ENCODE measurements at places on chromosomes 7 and 10.

- 0 out of 2 replicates have a peak, but pooled peaks cover 6% of the 10 kb centered on the region for H3K4me1 ChIP-seq
- H3K27me3 ChIP-seq, result no peaks in the 10 kb centered on the region
- H3K4me3 ChIP-seq, result no peak overlapping the region
- no peaks in the 10 kb centered on the region for H3K36me3 ChIP-seq
These were observed 133.5 kb downstream of the ST7 start for GRCh38 chr7:117086788-117087187.

DNA sequence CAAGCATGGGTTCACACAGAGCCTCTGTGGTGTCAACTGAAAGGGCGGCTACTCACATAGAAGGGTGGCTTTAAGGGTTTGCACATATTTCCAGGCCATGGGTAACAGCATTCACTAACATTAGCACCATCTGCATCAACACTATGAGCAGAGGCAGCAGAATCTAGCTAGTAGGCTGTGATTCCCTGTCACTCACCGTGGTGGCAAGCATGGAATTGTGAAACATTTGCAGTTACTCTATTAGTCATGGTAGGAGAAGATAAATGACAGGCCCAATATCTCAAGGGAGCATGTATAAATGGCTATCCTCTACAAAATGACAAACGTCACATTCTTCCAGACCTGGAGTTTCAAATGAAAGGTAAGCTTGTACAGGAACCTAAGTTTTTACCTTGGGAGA is 32.2 kb upstream of the CUBN start:
- H3K27me3 ChIP-seq, result no peaks in the 10 kb centered on the region
- no peaks in the 10 kb centered on the region for H3K4me1 ChIP-seq
- no peak for DNase-seq
- H3K4me3 ChIP-seq, result no peak overlapping the region

DNA sequence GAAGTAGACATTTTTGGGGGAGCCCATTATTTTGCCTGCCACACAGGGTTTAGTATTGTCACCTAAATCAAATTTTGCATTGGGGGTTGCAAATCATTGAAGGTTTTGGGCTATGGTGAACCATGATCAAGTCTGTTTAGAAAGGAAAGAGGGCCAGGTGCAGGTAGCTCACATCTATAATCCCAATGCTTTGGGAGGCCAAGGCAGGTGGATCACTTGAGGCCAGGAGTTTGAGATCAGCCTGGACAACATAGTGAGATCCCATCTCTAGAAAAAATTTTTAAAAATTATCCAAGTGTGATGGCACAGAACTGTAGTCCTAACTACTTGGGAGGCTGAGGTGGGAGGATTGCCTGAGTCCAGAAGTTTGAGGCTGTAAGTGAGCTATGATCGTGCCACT is 31.2 kb downstream of the KAT6B start:
- no peak overlapping the region for H3K4me3 ChIP-seq
- no peak for DNase-seq
- no peaks in the 10 kb centered on the region for H3K27me3 ChIP-seq
- H3K4me1 ChIP-seq, result 0 out of 2 replicates have a peak, but pooled peaks cover 6% of the 10 kb centered on the region
- no peaks in the 10 kb centered on the region for H3K36me3 ChIP-seq

- no peaks in the 10 kb centered on the region for H3K4me1 ChIP-seq
- DNase-seq, result no peak
These were observed 322.1 kb downstream of the DNAJB6 start for GRCh38 chr7:157658851-157659412.

DNA sequence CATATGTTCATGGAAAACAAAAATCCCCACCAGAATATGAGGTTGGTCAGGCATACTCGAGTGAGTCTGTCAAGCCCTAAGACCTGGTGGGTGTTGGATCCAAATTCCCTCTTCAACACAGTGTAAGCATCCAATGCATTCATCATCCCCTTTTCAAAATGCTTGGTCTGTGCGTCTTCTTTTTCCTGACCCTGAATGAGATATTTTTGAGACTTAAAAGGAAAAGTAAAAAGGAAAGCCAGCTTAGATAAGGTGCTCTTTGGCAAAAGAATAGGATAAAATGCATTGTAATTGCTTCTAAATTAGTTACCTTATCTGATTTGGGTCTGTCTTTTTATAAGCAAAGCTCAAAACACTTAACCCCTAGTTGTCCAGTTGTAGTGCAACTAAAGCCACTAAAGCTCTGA is 331.5 kb downstream of the PTEN start:
- no peak overlapping the region for H3K27ac ChIP-seq
- no peaks in the 10 kb centered on the region for H3K36me3 ChIP-seq
- no peak for DNase-seq

DNA sequence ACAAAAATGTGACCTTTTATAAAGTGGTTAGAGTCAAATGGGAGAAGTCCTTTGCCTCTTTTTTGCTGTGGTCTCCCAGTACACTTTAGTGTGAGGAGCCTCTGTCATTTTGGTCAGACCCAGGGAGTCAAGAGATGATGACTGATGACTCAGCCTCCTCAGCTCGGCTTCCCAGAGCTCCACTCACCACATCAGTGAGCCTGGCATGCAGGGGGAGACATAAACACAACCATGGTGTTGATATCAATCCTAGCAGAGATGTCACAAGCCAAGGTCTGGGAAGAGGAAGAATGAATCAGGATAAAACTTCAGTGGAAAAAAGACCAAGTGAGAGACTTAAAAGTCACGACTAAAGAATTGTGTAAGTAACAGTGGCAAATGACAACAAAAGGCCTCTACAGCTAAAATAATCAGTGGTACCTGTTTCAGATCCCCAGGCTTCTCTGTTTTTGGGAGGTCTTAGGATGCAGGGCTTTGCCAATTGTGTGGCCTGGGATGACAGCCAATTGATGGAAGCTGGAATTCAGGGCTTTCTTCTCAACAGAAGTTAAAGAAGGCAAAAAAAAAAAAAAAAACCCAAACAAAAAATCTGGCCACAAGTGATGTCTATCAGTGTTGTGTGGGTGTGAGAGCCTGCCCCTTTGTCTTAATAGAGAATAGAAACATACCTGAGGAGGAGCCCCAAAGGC is 50.2 kb downstream of the TFAM start:
- peak overlapping the region; percentile 92 for H3K27ac ChIP-seq
- no peaks in the 10 kb centered on the region for H3K36me3 ChIP-seq
- peak; percentile 99 for DNase-seq
- peaks cover 48% of the 10 kb centered on the region for H3K4me1 ChIP-seq
- H3K4me3 ChIP-seq, result peak overlapping the region; percentile 27
- H3K27me3 ChIP-seq, result no peaks in the 10 kb centered on the region

- DNase-seq, result no peak
- peaks cover 41% of the 10 kb centered on the region for H3K4me1 ChIP-seq
- no peaks in the 10 kb centered on the region for H3K27me3 ChIP-seq
- no peak overlapping the region for H3K4me3 ChIP-seq
- H3K27ac ChIP-seq, result peak overlapping the region; percentile 84
- H3K36me3 ChIP-seq, result no peaks in the 10 kb centered on the region
These were observed 39.1 kb downstream of the WNT2 start for GRCh38 chr7:117283779-117284178.

DNA sequence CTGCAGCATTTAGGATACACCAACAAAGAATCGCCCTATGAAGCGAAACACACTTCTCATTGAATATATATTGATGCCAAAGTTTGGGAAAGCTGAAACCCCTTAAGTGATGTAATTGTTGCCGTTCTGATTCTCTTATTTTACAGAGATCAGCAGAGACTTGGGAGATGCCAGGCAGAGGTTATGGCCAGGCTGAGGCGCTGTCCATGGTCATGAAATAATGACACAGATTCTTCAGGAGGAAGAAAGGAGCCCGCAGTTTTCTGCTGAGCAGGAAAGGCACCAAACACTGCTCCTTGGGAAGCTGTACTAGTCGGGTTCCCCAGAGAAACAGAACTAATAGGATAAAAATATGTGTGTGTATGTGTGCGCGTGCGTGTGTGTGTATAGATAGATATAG is 566.0 kb downstream of the CALN1 start:
- no peaks in the 10 kb centered on the region for H3K27me3 ChIP-seq
- DNase-seq, result peak; percentile 1
- no peak overlapping the region for H3K4me3 ChIP-seq
- no peaks in the 10 kb centered on the region for H3K4me1 ChIP-seq

DNA sequence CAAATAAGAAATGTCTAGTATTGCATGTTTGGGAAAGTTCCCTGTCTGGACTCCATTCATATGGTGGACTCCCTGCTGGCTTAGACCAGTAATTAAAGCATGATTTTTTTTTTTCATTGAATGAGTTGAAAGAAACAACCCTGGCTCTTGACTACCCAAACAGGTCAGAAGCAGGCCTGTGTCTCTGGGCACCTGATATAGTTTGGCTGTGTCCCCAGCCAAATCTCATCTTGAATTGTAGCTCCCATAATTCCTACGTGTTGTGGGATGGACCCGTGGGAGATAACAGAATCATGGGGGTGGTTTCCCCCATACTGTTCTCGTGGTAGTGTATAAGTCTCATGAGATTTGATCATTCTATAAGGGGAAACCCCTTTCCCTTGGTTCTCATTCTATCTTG is 206.2 kb downstream of the TMEM178B start:
- no peak overlapping the region for H3K27ac ChIP-seq
- no peak overlapping the region for H3K4me3 ChIP-seq
- no peaks in the 10 kb centered on the region for H3K4me1 ChIP-seq
- no peaks in the 10 kb centered on the region for H3K36me3 ChIP-seq

DNA sequence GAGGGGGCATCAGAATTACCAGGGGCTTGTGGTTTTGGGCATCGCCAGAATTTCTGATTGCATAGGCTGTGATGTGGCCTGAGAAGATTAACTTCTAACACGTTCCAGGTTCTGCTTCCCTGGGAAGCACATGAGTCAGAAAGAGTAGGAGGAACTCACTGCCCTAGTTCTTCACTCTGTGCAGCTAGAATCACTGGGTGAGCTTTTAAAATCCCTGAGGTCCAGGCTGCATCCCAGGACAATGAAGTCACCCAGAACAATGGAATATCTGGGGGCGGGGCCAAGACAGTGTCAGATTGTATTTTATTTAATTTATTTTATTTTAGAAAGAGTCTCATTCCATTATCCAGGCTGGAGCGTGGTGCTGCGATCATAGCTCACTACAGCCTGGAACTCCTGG is 636.5 kb downstream of the CALN1 start:
- DNase-seq, result peak; percentile 18
- H3K27me3 ChIP-seq, result no peaks in the 10 kb centered on the region
- H3K27ac ChIP-seq, result no peak overlapping the region
- no peaks in the 10 kb centered on the region for H3K36me3 ChIP-seq
- no peak overlapping the region for H3K4me3 ChIP-seq

DNA sequence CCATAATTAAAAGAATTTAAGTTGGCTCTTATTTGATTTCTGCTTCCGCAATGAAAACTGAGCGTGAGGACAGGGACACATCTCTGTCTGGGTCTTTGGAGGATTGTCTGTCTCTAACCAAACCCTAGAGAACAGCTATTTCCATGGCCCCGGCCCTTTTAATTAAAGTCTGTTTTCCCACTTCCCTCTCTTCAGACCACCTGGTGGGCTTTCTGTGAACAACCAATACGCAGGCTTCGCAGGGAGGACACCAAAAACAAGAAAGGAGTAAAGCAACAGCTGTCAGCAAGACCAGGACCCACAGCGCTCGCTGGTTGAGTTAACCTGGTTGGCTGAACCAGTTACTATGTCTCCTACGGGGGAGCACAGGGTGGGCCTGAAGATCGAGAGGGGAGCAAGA is 217.1 kb upstream of the FRMD4A start:
- no peak for DNase-seq
- H3K27me3 ChIP-seq, result no peaks in the 10 kb centered on the region
- no peaks in the 10 kb centered on the region for H3K36me3 ChIP-seq
- H3K4me3 ChIP-seq, result no peak overlapping the region
- no peak overlapping the region for H3K27ac ChIP-seq

DNA sequence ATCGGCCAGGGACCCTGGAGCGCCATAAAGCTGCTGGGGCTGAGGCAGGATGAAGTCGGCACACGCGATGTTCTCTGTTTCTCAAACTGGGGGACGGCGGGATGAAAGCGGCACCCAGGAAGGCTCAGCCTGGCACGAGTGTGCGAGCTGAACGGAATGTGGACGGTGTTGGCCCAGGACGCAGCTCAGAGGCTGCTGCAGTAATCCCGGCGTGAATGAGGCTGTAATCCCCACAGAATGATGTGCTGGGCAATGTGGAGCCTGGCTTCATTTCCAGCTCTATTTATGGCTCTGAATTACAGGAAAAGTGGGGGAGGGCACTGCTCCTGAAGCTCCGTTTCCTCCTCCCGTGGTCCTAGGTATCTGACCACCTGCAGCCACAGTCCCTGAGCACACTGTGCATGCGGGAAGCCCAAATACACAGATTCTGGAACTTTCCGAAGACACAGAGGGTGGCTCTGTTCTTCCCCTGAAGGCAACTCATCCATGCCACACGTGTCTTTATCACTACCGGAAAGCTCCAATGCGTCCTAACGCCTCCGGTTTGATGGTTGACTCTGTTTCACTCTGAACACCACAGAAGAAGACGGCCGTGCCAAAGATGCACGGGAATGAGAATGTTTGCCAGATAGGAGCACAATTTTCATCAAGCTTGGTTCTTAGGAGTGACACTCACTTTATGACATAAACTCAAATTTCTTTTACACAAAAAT is 37.6 kb downstream of the KLF6 start:
- H3K27ac ChIP-seq, result no peak overlapping the region
- no peak for DNase-seq
- H3K27me3 ChIP-seq, result no peaks in the 10 kb centered on the region
- H3K4me3 ChIP-seq, result no peak overlapping the region
- H3K4me1 ChIP-seq, result peaks cover 15% of the 10 kb centered on the region
- no peaks in the 10 kb centered on the region for H3K36me3 ChIP-seq

GRCh38 chr10:63503395-63503794 is 17.8 kb upstream of the REEP3 start:
- no peaks in the 10 kb centered on the region for H3K4me1 ChIP-seq
- no peak for DNase-seq
- H3K36me3 ChIP-seq, result no peaks in the 10 kb centered on the region
- no peaks in the 10 kb centered on the region for H3K27me3 ChIP-seq
- no peak overlapping the region for H3K4me3 ChIP-seq

GRCh38 chr7:40965016-40965415 is 737.9 kb downstream of the INHBA start:
- H3K36me3 ChIP-seq, result no peaks in the 10 kb centered on the region
- no peaks in the 10 kb centered on the region for H3K27me3 ChIP-seq
- no peak overlapping the region for H3K27ac ChIP-seq
- H3K4me1 ChIP-seq, result no peaks in the 10 kb centered on the region
- DNase-seq, result no peak

DNA sequence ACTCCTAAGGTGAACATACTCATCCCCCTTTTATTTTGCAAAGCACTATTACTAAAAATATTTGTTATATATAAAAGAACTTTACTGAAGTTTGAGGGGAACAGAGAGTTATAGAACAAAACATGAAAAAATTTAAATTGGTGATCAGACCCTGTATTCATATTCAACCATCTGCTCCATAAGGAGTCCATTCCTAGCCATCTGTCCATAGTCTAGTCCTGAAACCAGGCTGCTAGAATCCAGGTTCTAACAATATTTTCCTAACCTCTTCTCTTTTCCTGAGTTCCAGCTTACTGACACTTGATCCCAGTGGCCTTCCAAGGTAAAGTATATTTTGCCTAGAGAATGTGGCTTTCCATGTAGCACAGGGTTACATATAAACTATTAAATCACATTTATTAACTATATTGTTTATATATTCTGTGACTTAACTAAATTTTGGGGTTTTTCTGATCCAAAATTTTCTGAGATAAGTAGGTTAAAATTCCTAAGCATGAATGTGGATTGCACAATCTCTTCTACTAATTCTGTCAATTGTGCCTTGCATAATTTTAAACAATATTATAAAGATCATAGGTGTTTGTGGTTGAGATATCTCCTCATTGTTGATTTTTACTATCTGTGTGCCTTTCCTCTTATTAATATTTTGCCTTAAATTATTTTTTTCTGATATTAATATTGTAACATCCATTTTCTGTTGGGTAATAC is 137.6 kb upstream of the MAGI2 start:
- no peaks in the 10 kb centered on the region for H3K36me3 ChIP-seq
- no peaks in the 10 kb centered on the region for H3K27me3 ChIP-seq
- no peaks in the 10 kb centered on the region for H3K4me1 ChIP-seq
- H3K4me3 ChIP-seq, result no peak overlapping the region
- H3K27ac ChIP-seq, result no peak overlapping the region
